ENCODE measurements at places on chromosomes 6 and 20.

GRCh38 chr6:120274547-120274946 is 925.0 kb upstream of the MAN1A1 start:
- DNase-seq = no peak

DNA sequence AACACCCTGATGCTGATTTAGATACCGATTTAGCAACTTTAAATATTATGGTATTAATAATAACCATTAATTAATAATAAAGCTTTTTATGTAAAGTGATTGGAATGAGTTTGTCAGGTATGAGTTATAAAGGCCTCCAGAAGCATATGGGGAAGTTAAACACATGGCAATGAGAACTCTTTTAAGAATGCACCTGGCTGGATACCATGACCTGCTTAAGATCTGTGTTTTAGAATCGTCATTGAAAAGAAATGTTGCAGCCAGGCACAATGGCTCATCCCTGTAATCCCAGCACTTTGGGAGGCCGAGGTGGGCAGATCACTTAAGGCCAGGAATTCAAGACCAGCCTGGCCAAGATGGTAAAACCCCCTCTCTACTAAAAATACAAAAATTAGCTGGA is 197.5 kb downstream of the SOX4 start:
- no peak for DNase-seq

DNA sequence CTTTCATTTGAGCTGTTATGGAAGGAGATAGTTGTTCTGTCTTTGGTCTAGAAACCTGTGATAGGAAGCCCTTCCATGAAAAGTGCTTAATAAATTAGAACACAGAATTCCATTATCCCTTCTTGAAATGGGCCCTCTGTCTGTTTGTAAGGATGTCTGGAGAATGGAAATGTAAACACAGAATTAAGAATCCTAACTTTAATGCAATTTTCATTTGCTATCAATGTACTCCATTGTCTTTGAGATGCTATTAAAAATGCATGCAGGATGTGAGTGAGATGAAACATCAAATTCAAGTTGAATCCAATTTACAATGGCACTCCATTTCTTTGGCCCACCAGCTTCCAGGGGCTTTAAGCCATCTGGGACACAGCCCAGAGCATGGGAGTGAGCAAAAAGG is 13.9 kb upstream of the AARS2 start:
- DNase-seq = no peak

GRCh38 chr20:52622081-52622480 is 350.1 kb upstream of the TSHZ2 start:
- no peak for DNase-seq

Data from cardiac fibroblast (primary cell).